M059J (cell line): ENCODE measurements at places on chromosomes 3 and 15. TPM values are rescaled to one million over a fixed set of nuclear protein-coding genes. Genes with fewer than 3 reads are reported as not detected.

Gene PRR20G
- not detected in 2 replicates for total RNA-seq

DNA sequence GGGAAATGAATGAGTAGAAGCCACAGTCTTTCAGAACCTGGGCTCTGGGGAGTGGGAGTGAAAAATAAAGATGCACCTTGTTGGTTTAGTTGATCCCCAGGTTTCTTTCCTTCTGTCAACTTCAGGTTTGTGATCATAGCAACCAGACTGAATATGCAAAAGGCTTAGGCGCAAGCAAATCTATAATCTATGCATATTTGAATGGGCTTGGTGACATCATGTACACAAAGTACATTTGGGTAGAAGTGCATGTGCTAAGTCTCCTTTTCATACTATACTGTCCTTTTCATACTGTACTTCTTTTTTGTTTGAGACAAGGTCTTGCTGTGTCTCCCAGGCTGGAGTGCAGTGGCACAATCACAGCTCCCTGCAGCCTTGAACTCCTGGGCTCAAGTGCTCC lies 132.4 kb upstream of the C2CD4B start:
- no peak for DNase-seq

GRCh38 chr15:58469432-58470353 lies 37.9 kb downstream of the LIPC start:
- peak; percentile 97 for DNase-seq

DNA sequence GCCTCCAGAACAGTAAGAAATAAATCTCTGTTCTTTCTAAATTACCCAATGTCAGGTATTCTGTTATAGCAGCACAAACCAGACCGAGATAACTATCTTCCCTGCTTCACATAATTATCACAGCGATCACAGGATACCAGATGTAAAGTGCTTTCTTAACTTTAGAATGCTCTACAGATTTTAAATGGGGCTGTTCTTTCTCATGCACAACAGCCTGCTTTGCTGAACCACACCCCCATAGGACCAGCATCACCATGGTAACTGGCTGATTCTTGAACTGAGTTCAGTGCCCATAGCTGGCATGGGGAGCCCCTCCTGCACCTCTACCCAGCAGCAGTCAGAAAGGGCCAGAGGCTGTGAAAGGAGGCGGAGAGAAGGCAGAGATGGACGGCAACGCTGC lies 7.8 kb downstream of the CD80 start:
- DNase-seq = no peak

DNA sequence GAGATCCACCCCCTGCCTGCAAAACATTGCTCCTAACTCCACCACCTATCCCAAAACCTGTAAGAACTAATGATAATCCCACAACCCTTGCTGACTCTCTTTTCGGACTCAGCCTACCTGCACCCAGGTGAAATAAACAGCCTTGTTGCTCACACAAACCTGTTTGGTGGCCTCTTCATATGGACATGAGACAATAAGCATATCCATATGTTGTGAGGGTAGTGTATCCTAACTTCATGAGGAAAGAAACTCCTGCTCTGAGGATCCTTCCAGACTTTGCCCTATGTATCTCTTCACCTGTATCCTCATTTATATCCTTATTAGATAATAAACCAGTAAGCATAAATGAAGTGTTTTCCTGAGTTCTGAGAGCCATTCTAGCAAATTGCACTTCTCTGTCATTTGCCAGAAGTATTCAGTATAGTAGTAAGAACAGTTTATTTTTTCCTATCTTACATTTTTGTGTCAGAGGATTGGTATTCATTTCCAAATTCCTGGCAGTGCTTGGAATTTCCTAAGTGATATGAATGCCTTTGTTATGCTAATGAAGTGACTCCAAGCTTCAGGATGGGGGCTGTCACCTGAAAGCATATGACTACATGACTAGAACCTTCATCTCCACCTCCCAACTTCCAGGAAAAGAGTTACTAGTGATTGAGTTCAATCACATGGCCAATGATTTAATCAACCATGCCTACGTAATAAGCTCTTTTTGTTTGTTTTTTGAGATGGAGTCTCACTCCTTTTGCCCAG lies 30.2 kb downstream of the TTBK2 start:
- peak; percentile 90 for DNase-seq

DNA sequence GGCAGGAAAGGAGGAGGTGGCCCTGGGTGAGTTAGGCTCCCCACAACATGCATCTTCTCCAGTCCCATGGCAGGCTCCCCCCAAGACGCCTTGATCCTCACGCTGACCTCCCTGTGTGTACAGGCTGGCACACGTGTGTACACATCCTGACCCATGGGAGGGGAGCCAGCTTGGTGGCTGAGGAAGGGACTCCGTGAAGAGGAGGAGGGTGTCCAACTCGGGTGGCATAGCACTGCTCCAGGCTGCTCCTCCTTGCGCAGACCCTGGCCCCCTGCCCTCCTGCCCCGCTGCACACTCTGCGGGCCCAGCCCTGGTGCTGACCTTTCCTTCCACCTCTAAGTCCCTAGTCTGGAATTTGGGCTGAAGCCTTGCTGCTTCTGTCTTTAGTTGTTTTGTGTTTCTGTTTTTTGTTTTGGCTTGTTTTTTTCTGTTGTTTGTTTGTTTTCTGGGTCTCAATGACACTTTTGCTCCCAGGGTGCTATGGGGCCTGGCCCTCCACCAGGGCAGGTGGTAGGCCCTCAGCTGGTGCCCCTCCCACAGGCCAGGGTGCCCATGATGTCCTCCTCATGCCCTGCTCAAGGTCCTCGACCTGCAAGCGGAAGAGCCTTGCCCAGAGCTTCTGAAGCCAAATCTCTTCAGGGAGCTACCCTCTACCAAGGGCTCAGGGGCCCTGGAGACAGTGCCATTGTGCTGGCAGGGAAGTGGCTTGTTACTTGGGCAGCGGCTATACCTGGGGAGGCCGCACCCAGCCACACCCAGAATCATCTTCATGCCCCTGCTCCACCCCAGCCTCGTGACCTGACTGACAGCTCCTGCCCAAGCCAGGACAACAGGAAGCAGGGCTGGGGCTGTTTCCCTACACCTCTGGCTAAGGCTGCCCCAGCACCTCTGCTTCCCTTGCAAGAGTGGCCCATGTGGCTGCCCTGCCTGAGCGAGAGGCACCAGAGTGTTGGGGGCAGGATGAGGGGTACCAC lies 5.1 kb downstream of the EPHB3 start:
- DNase-seq = no peak

DNA sequence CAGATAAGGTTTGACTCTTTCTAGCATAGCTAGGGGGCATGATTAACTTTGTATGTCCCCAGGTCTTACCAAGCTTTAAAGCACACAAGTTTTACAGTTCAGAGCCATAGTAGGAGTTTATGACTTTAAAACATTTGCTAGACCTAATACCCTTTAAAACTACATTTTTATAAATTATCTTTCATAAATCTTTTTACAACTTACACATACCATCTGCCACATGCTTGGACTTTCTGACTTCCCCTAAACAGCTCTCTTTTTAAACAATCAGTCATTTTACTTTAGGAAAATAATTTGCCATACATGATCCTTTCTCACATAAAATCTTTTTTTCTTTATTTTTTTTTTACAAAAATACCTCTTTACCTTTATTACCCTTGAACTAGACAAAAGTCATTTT lies 735.3 kb upstream of the CADM2 start:
- DNase-seq = no peak

- no peak for DNase-seq
These were observed 33.2 kb downstream of the ZDHHC19 start for GRCh38 chr3:196177967-196178366.

DNA sequence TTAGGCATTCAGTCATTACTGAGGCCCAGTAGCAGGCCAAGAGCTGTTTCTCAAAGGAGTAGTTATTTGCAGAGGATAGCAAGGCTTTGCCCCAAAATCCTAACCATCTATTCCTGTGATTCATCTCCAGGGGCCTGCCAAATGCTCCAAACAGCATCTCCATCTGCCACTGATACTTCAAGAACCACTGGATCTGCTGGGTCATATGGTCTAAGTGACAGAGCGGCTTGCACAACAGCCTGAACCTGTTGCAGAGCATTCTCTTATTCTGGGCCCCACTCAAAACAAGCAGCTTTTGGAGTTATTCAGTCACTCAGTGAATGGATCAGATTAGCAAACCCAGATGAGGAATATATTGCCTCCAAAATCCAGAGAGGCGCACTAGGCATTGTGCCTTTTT lies 68.8 kb upstream of the ALDH1A3 start:
- DNase-seq = no peak

- peak; percentile 78 for DNase-seq
These were observed 87.6 kb downstream of the LRIG1 start for GRCh38 chr3:66413151-66413751.

GRCh38 chr15:52440414-52440813 lies 88.3 kb downstream of the MYO5A start:
- peak; percentile 75 for DNase-seq
